Stimulated activated CD4-positive, alpha-beta T cell treated with anti-CD3 and anti-CD28 coated beads, Interleukin-4, amount 100 ng/mL, for 48 hours (primary cell): ENCODE measurements at places on chromosomes 6 and 20.

- DNase-seq, result no peak
These were observed 32.1 kb upstream of the RAB23 start for GRCh38 chr6:57254055-57254717.

DNA sequence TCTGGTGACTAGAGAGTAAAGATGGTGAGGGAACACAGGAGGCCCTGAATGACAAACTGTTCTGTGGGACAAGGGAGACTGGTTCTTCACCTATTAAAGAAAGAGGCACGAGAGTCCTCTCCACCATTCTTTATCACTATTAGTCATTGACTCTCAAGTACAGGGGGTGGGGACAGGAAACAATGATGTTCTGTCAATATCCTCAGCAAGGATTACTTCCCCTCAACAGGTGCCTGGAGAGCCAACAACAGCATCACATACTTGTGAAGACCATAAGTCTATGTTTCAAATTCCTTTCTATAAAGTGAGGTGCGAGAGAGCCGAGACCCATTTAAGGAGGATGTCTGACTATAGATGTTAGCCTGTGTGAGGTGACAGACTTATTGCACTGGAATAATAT, 72.4 kb upstream of the TBC1D7 start:
- no peak for DNase-seq

DNA sequence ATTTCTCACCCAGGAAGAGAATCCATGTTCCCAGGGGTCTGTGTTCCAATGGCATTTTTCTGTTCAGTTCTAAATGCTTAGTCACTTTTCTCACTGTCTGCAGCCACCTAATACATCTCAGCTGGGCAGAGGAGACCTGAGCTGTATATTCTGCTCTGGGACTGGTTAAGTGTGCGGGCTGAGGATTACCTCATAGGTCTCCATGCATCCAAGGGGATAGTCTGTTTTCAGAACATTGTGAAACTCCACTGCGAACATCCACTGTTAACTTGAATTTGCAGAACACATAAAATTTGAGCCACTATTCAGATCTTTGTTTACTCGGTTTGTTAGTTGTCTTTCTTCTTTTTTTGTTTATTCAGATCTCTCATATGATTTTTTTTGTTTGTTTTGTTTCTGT, 947.1 kb downstream of the TFAP2A start:
- no peak for DNase-seq

GRCh38 chr6:169070506-169071176, 183.0 kb downstream of the THBS2 start:
- DNase-seq, result no peak

DNA sequence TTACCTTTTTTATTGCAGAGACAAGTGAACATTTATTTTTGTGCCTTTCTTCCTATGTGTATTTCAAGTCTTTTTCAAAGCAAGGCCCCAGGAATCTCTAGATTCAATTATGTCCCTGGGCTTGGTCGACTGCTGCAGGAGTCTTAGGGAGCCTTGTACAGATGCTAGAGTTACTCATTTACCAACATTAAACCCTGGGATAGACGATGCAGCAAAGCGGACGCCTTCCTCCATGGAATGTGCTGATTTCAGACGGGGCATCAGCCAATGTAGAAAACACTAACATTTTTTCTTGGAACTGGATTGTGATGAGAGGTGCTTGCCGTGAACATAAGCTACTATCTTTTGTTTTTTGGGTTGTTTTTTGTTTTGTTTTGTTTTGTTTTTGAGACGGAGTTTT, 55.9 kb downstream of the CD164 start:
- no peak for DNase-seq

- no peak for DNase-seq
These were observed 811.9 kb downstream of the MAFB start for GRCh38 chr20:39876976-39877635.
